ENCODE measurements at places on chromosomes 7 and 10.

GRCh38 chr7:30896036-30896435 lies 15.6 kb upstream of the AQP1 start:
- DNase-seq = no peak

GRCh38 chr7:155643804-155644177 lies 670 bp upstream of the RBM33 start:
- no peak for DNase-seq

GRCh38 chr7:38448054-38448453 lies 174.6 kb upstream of the TARP start:
- no peak for DNase-seq

DNA sequence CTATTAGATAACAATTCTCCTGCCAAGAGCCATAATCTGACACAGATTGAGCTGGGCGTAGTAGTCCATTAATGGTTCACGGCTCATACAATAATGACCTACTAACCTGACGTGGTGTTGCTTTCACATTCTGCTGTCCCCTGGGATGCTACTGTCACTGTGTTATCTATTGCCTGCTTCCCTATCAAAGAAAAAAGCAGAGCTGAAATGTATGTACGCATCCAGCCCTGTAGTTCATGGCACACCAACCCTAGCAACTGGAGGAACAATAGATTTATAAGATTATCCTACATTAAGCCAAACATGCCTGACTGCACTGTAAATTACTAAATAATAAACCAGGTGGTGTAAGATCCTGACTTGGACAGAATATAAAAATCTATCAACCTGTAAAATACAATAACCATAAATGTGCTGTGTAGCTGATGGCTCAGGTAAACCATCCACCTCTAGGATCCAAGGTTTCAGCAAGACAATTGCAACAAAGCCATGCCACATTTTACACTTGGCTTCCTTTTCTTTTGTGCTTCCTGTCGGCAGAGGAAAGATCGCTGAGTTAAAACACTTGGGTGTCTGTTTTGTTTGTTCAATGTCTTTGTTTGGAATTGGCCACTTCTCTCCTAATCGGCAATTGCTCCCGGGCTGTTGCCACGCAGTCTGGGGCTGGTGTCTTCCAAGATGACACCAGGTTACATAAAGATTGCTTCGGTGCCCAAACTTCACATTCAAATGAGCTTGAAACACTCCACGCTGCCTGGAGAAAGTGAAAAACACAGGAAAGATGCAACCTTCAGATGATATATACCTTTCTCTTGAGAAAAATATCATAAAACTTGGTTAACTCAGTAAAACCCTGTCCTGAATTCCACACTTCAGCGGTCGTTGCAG lies 143.9 kb upstream of the MGMT start:
- DNase-seq = no peak

- DNase-seq = no peak
Observed at GRCh38 chr10:30963992-30964930, 67.4 kb downstream of the ZNF438 start.

DNA sequence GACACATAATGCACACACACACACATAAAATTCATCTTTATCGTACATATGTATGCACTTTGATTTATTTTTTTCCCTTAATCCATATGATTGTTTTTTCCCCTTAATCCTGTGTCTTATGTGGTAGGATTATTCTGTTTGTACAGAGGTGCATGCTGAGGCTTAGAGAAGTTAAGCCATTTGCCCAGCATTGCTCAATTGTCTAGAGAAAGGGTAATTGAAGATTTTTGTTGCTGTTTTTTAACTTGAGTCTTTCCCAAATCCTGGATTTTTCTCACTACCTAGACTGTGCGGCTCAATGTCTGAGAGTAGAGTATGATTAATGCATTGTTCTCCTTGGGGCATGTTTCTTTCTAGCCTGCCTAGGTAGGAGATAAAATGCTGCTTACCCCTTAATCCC lies 35.0 kb downstream of the WBP1L start:
- no peak for DNase-seq

- DNase-seq = no peak
Observed at GRCh38 chr7:134999136-134999535, 12.8 kb downstream of the AGBL3 start.

DNA sequence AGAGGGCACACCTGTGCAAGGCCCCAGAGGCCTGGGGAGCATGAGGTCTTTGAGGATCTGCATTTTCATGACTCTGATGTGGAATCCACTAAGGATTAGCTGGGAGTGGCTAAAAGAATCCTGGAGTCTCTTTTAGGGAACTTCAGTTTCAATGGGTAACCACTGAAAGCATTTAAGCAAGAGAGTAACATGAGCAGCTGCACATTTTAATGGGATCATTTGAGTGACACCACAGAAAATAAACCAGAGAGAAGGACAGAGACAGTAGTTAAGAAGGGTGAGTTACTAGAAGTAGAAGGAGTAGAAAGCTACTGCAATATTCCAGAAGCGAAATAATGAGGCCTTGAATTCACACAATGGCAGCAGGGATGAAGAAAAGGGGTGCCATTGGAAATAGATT lies 5.2 kb downstream of the GOT1 start:
- no peak for DNase-seq

- DNase-seq = no peak
Observed at GRCh38 chr7:81846398-81846797, 76.6 kb upstream of the HGF start.

DNA sequence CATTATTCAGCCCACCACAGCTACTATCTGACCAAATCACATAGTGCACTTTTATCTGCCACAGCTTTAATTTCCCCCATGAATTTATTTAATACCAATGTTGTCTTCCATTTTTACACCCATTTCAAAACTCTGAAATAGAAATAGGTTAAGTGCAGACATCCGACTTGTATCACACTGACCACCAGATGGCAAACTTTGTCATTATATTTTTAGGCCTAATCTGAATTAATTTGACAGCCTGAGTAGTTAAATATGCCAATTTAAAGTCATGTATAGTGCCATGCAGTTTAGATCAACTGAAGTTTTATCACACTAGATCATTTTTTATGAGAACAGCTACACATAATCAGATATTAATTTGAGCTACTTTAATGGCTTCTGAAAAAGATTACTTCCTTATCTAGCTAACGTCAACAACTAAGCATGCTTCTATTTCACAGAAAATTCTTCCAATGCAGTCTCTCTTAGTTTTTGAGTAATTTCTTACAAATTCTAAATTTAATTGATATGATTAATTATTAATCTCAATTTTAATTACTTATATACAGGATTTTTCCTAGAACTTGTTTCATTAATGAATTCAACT lies 566.4 kb downstream of the GFRA1 start:
- no peak for DNase-seq

GRCh38 chr7:45055594-45056219 lies 33.1 kb downstream of the NACAD start:
- no peak for DNase-seq

- DNase-seq = no peak
Observed at GRCh38 chr10:27345455-27345920, 104.9 kb upstream of the ACBD5 start.

DNA sequence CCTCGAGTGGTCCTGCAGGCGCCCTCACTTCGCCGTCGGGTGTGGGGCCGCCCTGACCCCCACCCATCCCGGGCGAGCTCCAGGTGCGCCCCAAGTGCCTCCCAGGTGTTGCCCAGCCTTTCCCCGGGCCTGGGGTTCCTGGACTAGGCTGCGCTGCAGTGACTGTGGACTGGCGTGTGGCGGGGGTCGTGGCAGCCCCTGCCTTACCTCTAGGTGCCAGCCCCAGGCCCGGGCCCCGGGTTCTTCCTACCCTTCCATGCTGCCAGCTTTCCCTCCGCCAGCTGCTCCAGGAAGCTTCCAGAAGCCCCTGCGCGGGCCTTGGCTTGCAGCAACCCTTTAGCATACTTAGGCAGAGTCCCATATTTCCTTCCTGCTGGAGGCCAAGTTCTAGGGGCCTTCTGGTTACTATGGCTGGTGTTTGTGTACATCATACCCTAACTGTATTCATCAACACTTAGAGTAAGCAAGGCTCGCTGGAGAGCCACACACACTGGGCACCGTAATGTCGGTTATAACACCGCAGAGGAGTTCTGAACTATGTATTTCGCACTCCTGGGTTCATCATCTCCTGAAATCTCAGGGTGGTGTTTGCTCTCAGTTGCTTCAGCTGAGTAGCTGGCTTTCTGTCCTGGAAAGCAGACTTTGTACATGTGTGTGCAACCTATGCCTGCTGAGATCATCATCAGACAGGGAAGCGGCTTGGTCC lies 471 bp downstream of the MGMT start:
- DNase-seq = no peak

DNA sequence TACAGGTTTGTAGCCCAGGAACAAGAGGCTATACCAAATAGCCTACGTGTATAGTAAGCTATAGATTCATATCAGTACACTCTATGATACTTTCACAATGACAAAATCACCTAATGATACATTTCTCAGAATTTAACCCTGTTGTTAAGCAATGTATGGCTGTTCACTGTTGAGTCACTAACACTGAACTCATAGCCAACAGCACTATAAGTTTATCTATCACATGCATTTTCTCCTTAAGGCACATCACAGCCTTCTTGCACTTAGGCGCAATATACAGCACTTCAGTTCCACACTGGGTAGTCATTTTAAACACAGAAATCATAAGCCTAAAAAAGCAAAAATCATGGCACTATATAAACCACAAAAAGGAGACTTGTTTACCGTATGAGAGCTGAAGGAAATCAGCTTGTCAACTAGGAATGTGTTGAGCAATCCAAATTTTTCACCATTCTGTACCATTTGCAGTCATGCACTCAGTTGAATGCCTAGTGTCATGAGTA lies 45.6 kb downstream of the ZNF438 start:
- DNase-seq = no peak

GRCh38 chr7:2459674-2460073 lies 16.5 kb downstream of the GRIFIN start:
- DNase-seq = no peak

GRCh38 chr10:29160150-29160617 lies 128.7 kb upstream of the LYZL1 start:
- DNase-seq = no peak

GRCh38 chr10:102040305-102041050 lies 15.5 kb downstream of the ARMH3 start:
- DNase-seq = no peak

DNA sequence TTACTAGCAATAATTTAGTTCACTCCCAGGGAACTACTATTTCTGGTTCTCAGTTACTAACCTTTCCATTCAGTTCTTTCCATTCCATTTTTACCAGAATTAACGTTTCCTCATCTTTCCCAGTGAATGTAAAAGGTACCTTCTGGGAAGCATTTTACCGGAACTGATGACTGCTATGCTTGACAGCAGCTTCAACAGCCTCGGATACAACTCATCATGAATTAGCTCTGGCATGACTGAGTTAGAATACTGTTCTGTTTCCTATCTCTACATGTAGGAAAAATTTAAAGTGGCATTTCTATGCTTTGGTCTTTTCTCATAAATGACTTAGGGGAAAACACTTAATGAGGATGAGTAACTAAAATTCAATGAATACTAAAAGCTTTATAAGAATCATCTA lies 18.6 kb downstream of the TAS2R41 start:
- DNase-seq = no peak

DNA sequence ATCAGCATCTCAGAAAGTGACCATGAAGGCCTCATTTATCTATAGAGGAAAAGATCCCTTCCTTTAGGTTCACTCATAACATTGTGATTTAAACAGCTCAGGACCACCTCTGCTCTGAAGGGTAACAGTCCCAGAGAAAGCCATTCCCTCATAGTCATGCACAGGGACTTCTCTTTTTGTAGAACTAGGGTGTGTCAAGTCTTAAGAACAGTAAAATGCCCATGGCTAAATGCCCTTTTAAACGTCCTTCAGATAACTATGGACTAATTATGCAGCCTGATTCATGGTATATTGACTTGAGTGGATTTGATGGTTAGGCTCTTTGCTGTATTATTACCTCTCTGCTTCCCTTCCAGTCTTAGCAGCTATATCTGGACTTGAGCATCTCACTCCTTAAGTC lies 337.8 kb downstream of the SORCS1 start:
- DNase-seq = no peak

DNA sequence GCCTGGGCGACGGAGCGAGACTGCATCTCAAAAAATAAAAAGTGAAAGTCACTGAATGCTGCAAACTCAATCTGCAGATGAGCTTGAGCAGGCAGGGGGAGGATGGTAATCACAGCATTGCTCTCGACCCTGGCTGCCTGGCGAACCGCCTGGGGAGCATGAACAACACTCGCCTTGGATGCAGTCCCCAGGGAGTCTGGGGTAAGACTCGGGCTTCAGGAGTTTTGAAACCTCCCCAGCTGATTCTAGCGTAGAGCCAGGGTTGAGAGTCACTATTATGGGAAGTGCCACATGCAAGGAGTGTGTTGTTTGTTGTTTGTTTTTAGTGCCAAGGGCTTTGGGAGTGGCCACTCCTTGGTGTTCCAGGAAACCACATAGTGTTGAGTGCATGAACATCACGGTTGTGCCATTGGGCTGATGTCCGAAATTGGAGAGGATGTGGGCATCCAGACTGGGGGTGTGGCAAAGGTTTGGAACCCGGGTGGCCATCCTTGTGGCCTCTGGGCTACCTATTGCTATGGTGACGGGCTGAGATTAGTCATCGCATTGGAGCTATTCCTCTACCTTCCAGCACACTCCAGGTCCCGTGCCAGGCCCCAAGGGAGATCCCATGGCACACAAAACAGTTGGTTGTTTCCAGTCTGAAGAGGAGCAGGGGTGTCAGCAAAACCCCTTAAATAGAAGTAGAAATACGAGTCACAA lies 92.6 kb downstream of the RGS10 start:
- DNase-seq = no peak

DNA sequence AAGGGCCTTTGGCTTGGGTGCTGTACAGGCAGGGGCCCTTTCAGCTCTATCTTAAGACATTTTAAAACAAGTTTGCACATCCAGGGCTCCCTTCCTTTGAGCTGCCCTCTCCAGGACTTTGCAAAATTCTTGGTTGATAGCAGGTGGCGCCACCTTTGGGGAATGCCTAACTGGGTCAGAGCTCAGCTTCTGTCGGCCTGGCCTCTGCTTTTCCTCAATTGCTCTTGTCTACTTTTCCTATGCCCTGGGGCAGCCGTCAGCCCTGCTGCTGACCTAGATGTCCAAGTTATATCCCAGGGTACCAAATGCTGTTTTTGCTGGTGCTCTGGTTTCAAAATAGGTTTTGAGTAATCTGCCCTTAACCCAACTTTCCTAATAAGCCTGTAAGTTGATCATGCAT lies 65.8 kb downstream of the APBB1IP start:
- no peak for DNase-seq

DNA sequence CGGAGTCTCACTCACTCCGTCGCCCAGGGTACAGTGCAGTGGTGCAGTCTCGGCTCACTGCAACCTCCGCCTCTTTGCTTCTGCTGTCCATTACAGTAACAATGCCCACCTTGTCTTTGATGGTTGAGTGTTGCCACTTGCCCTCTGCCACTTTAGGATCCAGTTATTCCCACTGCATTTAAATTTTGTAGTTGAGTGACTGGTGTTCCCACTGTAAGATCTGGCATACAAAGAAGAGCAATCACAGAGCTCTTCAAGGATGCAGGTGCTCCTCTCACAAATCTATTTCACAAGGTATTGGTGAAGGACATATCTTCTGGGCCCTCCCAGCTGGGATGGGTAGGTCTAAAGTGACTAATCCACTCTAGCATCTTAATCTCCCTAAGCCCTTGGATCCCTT lies 12.6 kb downstream of the PTER start:
- DNase-seq = no peak

GRCh38 chr7:16993543-16993942 lies 111.8 kb upstream of the AGR3 start:
- DNase-seq = no peak

GRCh38 chr10:96596422-96597407 lies 9.9 kb upstream of the TM9SF3 start:
- no peak for DNase-seq

- DNase-seq = no peak
Observed at GRCh38 chr10:86659161-86659691, 4.9 kb downstream of the OPN4 start.

Data from hematopoietic multipotent progenitor cell treated with erythropoietin and hydrocortisone succinate and interleukin-3 and kit ligand, for 15 days (in vitro differentiated cells).